ENCODE measurements at places on chromosomes 12 and 14.

DNA sequence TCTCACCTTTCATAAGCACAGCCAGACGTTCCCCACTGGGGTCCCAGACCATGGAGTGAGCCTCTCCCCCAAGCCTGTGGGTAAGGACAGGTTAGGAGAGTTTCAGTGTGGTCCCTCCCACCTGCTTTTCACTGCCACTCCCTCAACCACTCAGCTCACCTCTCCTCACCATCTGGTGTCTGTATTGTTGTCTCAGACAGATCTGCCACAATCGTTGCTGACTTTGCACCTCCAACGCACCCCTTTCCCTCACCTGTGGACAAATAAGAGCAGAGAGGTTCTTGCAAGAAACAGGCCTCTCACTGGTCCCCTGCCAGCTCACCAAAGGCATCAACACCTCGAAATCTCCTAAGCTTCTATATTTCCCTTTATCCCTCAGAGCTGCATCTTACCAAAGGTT, 8.8 kb downstream of the MYG1 start:
- no peak for DNase-seq
- peaks cover 20% of the 10 kb centered on the region for H3K36me3 ChIP-seq
- H3K4me1 ChIP-seq, result no peaks in the 10 kb centered on the region

DNA sequence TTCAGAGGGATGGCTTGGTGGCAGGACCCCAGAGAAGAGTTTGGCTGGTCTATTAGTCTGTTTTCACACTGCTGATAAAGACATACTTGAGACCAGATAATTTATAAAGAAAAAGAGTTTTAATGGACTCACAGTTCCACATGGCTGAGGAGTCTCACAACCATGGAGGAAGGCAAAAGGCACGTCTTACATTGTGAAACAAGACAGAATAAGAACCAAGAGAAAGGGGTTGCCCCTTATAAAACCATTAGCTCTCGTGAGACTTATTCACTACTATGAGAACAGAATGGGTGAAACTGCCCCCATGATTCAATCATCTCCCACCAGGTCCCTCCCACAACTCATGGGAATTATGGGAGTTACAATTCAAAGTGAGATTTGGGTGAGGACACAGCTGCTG, 78.5 kb upstream of the SSTR1 start:
- no peak for DNase-seq
- no peak overlapping the region for H3K27ac ChIP-seq
- H3K4me1 ChIP-seq, result peaks cover 4% of the 10 kb centered on the region

- H3K4me1 ChIP-seq, result peaks cover 31% of the 10 kb centered on the region
- no peak for DNase-seq
- no peak overlapping the region for H3K27ac ChIP-seq
- no peak overlapping the region for H3K4me3 ChIP-seq
- no peaks in the 10 kb centered on the region for H3K36me3 ChIP-seq
Observed at GRCh38 chr14:68733086-68733914, 59.6 kb downstream of the ZFP36L1 start.

DNA sequence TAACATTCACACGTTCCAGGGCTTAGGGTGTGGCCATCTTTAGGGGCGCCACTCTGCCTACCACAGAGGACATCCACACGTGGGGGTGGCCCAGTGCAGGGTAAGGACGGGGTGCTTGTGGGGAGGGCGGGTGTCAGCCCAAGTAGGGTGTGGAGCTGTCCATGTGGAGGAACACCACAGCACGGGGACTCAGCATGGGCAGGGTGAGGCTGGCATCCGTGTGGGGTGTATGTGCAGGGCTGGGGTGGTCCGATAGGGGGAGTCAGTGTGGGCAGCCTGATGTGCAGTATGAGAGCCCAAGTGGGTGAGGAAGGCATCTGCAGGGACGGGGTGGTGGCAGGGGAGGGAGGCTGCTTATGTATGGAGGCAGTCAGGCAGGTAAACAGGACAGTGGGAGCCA, 17.7 kb downstream of the PSMC1 start:
- no peak overlapping the region for H3K4me3 ChIP-seq
- H3K27me3 ChIP-seq, result no peaks in the 10 kb centered on the region
- no peak for DNase-seq
- no peak overlapping the region for H3K27ac ChIP-seq
- H3K36me3 ChIP-seq, result peaks cover 63% of the 10 kb centered on the region
- no peaks in the 10 kb centered on the region for H3K4me1 ChIP-seq

DNA sequence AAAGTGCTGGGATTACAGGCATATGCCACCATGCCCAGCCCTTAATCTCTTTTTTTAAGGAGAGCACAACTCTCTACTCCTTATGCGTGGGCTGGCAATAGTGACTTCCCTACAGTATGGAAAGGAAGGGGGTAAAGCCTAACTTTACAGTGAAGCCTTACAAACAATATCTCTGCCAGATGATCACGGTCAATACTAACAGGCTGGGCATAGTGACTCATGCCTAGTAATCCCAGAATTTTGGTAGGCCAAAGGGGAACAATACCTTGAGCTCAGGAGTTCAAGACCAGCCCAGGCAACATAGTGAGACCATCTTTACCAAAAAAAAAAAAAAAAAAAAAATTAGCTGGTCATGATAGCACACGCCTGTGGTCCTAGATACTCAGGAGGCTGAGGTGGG, 5.6 kb downstream of the PYM1 start:
- peaks cover 9% of the 10 kb centered on the region for H3K4me1 ChIP-seq
- H3K36me3 ChIP-seq, result peaks cover 5% of the 10 kb centered on the region
- H3K4me3 ChIP-seq, result no peak overlapping the region
- no peak overlapping the region for H3K27ac ChIP-seq
- no peaks in the 10 kb centered on the region for H3K27me3 ChIP-seq

- no peak overlapping the region for H3K27ac ChIP-seq
- H3K4me3 ChIP-seq, result no peak overlapping the region
- no peaks in the 10 kb centered on the region for H3K27me3 ChIP-seq
- no peaks in the 10 kb centered on the region for H3K36me3 ChIP-seq
- no peak for DNase-seq
- H3K4me1 ChIP-seq, result no peaks in the 10 kb centered on the region
Observed at GRCh38 chr12:2484141-2484776, 310.5 kb upstream of the FKBP4 start.

- H3K4me3 ChIP-seq, result no peak overlapping the region
- no peak for DNase-seq
- H3K4me1 ChIP-seq, result no peaks in the 10 kb centered on the region
- no peak overlapping the region for H3K27ac ChIP-seq
- H3K27me3 ChIP-seq, result no peaks in the 10 kb centered on the region
Observed at GRCh38 chr12:26918321-26919215, 19.2 kb downstream of the INTS13 start.

GRCh38 chr12:128519426-128519825, 252.5 kb downstream of the TMEM132C start:
- no peaks in the 10 kb centered on the region for H3K27me3 ChIP-seq
- no peaks in the 10 kb centered on the region for H3K4me1 ChIP-seq
- H3K27ac ChIP-seq, result no peak overlapping the region
- no peak overlapping the region for H3K4me3 ChIP-seq

- H3K27me3 ChIP-seq, result no peaks in the 10 kb centered on the region
- H3K36me3 ChIP-seq, result no peaks in the 10 kb centered on the region
- no peak overlapping the region for H3K4me3 ChIP-seq
- H3K4me1 ChIP-seq, result no peaks in the 10 kb centered on the region
- no peak for DNase-seq
Observed at GRCh38 chr12:77553976-77554619, 276.6 kb upstream of the NAV3 start.

DNA sequence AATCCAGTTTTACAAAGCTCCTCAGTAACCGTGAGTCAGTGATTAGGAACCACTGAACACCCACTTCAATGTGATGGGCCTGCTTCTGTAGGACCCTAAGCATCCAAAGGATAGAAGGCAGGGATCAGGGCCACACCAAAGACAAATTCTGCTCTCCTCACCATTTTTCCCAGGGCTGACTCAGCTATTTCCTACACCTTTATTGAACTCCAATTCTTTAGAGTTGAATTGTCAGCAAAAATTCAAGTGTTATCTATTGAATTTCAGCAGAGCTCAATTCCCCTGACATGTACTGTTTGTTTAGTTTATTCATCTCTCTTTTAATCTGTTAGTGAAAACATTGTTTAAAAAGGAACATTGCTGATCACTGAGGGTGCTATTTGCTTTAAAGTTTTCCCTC, 457.7 kb upstream of the TMPO start:
- H3K27me3 ChIP-seq, result no peaks in the 10 kb centered on the region
- no peaks in the 10 kb centered on the region for H3K36me3 ChIP-seq
- no peaks in the 10 kb centered on the region for H3K4me1 ChIP-seq
- no peak for DNase-seq
- H3K27ac ChIP-seq, result no peak overlapping the region

- H3K4me3 ChIP-seq, result no peak overlapping the region
- H3K36me3 ChIP-seq, result no peaks in the 10 kb centered on the region
- H3K4me1 ChIP-seq, result peaks cover 56% of the 10 kb centered on the region
- DNase-seq, result no peak
Observed at GRCh38 chr14:68271913-68272391, 452.4 kb downstream of the RAD51B start.

- H3K27ac ChIP-seq, result no peak overlapping the region
- no peak overlapping the region for H3K4me3 ChIP-seq
- DNase-seq, result no peak
Observed at GRCh38 chr12:57381693-57382220, 49.1 kb downstream of the R3HDM2 start.

- H3K27me3 ChIP-seq, result no peaks in the 10 kb centered on the region
- DNase-seq, result no peak
- H3K27ac ChIP-seq, result no peak overlapping the region
- H3K36me3 ChIP-seq, result no peaks in the 10 kb centered on the region
- no peaks in the 10 kb centered on the region for H3K4me1 ChIP-seq
Observed at GRCh38 chr12:99911081-99911480, 73.7 kb downstream of the ANKS1B start.

DNA sequence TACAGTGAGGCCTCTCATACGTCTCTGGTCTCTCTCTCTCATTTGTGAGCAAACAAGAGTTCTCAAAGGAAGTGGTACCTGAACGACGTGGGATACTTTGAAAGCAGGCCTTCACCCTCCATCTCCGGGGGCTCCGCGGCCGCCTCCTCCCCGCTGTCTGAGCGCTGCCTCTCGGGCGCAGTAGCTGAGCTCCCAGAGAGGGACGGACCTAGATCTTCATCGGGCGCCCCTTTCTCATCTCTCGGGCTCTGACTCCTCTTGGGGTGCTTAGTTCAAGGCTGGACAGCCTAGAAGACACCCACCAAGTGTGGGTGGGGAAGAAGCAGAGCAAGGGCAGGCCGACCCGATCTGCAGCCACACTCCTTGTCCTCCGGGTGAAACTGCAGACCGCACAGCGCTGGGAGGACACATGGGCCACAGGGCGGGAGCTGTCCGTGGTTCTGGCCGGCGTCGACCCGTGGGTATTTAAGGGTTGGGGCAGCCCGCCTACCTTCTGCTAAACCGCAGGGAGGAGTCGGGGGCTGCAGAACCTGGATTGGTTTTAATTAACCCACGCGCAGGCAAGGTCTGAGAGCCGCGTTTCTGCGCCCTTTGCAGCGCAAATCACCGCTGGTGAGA, 92.7 kb downstream of the PAH start:
- no peak overlapping the region for H3K4me3 ChIP-seq
- H3K27ac ChIP-seq, result no peak overlapping the region
- H3K36me3 ChIP-seq, result no peaks in the 10 kb centered on the region
- DNase-seq, result no peak
- H3K4me1 ChIP-seq, result no peaks in the 10 kb centered on the region

DNA sequence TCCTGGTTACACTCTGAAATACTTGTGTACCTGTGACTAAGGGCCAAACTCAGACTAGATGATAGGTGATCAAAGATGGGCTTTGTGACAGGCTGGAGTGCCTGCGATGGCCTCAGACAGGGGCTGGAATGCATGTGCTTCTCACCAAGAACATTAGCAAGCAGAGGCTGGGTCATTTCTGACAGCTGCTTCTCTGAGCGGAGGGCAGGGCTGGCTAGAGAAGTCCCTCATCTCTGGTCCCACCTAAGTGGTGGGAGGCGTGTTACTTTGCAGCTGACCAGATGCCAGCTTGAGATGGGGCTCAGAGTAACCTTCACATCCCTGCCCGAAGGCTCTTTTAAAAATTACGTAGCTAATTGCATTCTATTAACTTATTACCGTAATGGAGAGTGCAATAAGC, 106.8 kb upstream of the RTL1 start:
- H3K27me3 ChIP-seq, result no peaks in the 10 kb centered on the region
- H3K27ac ChIP-seq, result no peak overlapping the region
- no peak for DNase-seq
- no peaks in the 10 kb centered on the region for H3K36me3 ChIP-seq
- H3K4me1 ChIP-seq, result no peaks in the 10 kb centered on the region

- no peaks in the 10 kb centered on the region for H3K27me3 ChIP-seq
- H3K27ac ChIP-seq, result no peak overlapping the region
- H3K4me1 ChIP-seq, result peaks cover 3% of the 10 kb centered on the region
Observed at GRCh38 chr12:108804271-108804953, 53.0 kb downstream of the SSH1 start.

- no peak for DNase-seq
- H3K27me3 ChIP-seq, result no peaks in the 10 kb centered on the region
- no peaks in the 10 kb centered on the region for H3K4me1 ChIP-seq
- no peaks in the 10 kb centered on the region for H3K36me3 ChIP-seq
Observed at GRCh38 chr12:127981875-127982274, 285.1 kb upstream of the TMEM132C start.

DNA sequence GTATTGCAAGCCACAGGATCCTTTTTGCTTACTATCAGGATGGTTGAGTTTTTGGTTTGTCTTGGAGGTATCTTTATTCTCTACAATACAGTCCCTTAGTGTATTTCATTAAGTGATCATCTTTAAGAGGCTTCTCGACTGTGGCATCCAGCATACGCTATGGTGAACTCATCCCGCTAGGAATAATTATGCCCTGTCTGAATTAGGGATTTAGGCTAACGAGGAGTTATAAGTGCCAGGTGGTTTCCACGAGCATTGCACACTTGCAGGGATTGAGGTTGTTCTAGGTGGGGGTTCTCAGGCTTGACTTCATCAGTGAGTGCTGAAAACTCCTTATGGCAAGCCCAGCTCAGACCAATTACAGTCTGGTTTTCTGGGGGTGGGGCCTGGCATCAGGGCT, 37.2 kb upstream of the RBM19 start:
- H3K4me1 ChIP-seq, result no peaks in the 10 kb centered on the region
- H3K4me3 ChIP-seq, result no peak overlapping the region
- no peak for DNase-seq
- H3K27me3 ChIP-seq, result no peaks in the 10 kb centered on the region
- H3K36me3 ChIP-seq, result no peaks in the 10 kb centered on the region
- H3K27ac ChIP-seq, result no peak overlapping the region

- H3K27ac ChIP-seq, result no peak overlapping the region
- H3K36me3 ChIP-seq, result no peaks in the 10 kb centered on the region
- no peaks in the 10 kb centered on the region for H3K4me1 ChIP-seq
- H3K4me3 ChIP-seq, result no peak overlapping the region
- no peaks in the 10 kb centered on the region for H3K27me3 ChIP-seq
Observed at GRCh38 chr12:105418229-105418628, 87.7 kb downstream of the C12orf75 start.

DNA sequence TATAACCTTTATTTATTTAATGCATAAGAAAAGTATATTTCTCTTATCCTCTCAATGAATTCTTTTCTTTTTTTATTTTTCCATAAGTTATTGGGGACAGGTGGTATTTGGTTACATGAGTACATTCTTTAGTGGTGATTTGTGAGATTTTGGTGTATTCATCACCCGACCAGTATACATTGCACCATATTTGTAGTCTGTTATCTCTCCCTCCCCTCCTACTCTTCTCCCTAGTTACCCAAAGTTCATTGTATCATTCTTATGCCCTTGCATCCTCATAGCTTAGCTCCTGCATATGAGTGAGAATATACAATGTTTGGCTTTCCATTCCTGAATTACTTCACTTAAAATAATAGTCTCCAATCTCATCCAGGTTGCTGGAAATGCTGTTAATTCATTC, 1900.0 kb upstream of the SEL1L start:
- H3K36me3 ChIP-seq, result no peaks in the 10 kb centered on the region
- H3K4me1 ChIP-seq, result no peaks in the 10 kb centered on the region
- no peak for DNase-seq
- no peak overlapping the region for H3K4me3 ChIP-seq
- H3K27me3 ChIP-seq, result no peaks in the 10 kb centered on the region

Measured in naive thymus-derived CD4-positive, alpha-beta T cell (primary cell).